Effector memory CD4-positive, alpha-beta T cell (primary cell): ENCODE measurements at places on chromosomes 3 and 15.

GRCh38 chr3:117916839-117917238, 1117.8 kb downstream of the IGSF11 start:
- no peak for DNase-seq

GRCh38 chr3:147616998-147617619, 207.9 kb downstream of the ZIC1 start:
- no peak for DNase-seq

DNA sequence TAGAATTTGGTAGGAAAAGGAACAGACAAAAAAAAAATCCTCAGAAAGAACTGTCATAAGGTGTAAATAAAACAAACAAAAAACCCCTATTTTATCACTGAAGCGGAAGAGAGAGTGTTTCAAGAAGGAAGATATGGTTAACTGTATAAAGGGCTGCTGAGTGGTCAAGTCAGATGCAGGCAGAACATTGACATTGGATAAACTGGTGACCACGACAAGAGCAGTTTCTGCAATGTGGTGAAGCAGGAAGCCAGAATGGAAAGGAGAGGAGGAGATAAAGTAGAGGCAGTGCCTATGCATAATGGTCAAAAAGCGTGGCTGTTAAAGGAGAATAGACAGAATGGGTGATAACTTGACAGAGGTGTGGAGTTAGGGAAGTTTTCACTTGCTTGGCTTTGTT, 75.3 kb downstream of the CYP19A1 start:
- no peak for DNase-seq

GRCh38 chr3:31079689-31080088, 185.2 kb upstream of the GADL1 start:
- DNase-seq: no peak

GRCh38 chr3:181940703-181941102, 229.0 kb downstream of the SOX2 start:
- DNase-seq: no peak

DNA sequence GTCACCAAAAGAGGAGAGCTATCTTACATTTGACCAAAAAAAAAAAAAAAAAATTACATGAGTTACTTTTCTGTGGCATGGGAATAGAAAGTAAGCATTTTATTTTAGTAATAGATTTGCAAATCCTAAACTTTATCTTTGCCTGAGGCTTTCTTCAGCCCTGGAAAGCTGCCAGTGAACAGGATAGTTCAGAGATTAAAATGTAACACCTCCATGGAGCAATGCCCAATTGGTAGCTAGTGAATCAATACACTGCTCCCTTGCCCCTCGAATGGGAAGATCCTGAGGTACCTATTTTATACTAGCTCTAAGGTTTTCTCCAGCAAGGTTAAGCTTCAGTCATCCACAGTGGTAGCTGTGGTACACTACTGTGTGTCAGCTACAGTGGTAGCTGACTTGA, 867.1 kb downstream of the NAALADL2 start:
- no peak for DNase-seq

DNA sequence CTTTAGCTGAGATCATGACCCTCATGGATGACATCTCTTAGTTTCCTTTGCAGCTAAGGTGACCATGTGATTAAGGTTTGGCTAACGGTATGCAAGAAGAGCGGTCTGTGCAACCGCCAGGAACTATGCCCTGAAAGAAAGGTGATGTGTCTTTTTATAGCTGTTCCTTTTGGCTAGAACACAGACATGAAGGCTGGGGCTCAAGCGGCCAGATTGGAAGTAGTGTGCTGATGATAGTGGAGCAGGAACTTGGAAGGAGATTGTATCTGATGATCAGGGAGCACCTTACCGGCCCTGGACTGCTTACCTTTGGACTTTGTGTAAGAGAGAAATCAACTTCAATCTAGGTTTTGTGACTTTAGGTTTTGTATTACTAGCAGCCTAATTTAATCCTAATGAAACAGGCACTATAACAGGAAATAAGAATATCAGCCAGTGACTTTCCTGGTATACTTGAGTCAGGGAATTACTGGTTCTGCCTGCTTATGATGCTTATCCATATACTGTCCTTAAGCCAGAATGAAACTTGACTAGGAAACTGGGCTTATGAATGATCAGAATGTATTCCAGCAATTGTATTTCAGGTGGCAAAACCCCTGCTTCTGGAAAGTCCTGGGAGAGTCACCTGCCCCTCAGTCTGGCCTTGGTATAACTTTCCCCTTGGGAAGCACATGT, 164.3 kb upstream of the LRIG1 start:
- no peak for DNase-seq

- no peak for DNase-seq
These were observed 14.2 kb upstream of the IQSEC1 start for GRCh38 chr3:13087320-13087990.

DNA sequence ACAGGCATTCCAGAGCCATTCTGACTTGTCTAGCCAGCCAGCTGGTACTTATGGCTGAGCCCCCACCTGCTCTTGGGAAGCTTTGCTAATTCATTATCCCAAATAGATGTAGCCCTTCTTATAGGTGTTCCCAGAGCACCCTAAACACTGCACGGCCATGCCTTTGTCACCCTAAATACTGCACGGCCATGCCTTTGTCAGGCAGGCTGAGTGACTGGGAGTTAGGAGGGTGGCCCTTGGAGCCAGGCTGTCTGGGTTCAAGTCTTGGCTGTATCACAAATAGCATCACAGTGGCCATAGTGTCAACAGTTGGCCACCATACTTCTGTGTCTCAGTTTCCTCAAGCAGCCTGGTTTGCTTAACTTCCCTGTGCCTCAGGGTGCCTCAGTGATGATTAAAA, 292.3 kb downstream of the ADAMTS17 start:
- DNase-seq: no peak

GRCh38 chr3:30895329-30895728, 868 bp upstream of the GADL1 start:
- no peak for DNase-seq

GRCh38 chr3:172189987-172190603, 150.7 kb downstream of the FNDC3B start:
- DNase-seq: no peak

- no peak for DNase-seq
These were observed 137.9 kb downstream of the NEO1 start for GRCh38 chr15:73190189-73190601.

GRCh38 chr15:60804986-60805949, 326.3 kb upstream of the ICE2 start:
- no peak for DNase-seq

DNA sequence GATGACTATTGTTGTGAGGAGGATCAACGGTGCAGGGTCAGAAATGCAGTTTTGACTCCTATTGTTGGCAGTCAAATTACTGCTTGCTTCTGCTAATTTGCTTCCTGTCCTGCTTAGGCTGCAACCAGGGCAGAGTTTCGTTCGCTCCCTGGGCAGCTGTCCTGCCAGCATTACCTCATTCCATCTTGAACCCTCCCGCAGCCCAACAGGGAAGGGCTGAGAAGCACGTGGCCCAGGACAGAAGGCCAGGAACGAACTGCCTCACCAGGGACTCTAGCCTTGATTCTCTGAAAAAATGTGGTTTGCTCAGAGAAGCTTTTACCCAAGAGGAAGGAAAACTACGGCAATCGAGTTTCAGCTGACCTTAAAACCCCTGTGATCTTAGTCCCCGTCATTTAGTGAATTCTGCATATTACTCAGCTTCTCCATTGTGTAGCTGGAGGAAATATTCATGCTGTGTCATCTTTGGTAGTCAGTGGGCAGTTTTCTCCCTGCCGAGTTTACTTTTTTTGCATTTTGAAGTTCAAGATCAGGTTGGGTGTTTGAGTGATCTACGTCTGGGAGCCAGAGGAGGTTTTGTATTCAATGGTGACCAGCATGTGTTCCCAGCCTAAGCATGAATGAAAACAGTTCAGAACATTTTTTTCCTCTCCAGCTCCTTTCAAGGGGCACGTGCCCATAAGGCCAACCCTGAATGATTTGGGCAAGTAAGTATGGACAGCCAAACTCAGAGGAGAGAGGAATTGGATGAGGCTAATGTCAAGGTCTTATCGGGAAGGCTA, 23.0 kb downstream of the TLNRD1 start:
- no peak for DNase-seq

DNA sequence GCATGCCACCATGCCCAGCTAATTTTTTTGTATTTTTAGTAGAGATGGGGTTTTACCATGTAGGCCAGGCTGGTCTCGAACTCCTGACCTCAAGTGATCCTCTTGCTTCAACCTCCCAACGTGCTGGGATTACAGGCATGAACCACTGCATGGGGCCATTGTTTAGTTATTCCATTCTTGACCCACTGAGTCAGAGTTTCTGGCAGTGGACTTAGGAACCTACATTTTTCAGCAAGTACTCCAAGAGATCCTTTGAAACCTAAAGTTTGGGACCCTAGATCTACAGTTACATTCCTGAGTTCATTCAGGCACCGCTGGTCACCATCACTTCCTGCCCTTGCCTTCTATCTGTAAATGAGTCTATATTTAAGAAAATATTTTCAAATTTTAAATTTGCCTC, 1.4 kb upstream of the TNFSF10 start:
- DNase-seq: no peak

DNA sequence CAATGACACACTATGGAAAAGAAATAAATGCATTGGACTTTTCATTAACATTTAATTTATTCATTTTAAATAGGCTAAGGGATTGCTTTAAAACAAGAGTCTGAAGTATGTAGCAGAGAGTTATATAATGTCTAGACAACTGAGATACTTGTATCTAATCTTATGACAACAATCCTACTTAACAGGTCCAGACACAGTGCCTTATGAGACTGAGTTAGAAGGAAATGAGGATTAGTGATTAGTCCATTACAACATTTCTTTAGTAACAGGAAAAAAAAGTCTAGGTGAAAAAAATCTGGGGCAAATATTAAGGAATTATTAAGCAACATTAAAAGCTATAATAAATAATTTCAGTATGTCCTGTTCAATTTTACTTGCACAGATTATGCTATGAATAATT, 140.6 kb downstream of the MEIS2 start:
- DNase-seq: no peak

DNA sequence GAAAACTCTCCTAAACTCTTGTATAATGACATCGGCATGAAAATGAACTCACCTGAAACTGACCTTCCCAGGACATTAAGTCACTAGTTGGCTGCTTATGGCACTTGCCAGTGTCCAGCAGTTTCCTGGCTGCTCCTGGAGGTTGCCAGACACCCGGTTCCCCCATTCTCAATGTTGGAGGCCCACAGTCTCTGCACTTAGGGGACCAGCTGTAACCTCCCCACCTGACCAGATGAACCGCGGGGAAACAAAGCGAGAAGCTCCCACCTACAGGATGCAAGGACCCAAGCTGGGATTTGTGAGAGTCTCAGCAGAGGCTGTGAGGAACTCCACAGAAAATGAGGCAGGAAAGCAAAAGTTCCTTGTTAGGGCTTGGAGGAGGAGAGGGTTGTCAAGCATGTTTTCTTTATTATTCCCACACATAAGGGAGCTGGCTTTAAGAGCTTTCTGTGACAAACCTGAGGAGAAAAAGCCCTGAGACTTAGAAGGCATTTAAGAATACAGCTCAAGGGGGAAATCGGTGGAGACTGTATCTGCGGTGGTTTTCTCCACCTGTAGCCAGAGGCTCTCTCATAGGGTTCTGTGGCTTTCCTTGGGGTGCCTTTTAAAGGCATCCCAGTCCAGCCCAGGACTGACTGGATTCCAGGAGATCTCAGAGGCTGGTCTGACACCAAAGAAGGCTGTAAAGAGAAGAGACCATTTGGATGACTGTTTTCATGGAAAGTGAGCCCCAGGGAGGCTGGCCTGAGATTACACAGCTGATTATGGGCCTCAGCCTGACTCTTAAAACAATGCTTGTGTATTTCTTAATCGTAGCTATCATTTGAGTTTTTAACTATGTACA, 4.6 kb downstream of the TPM1 start:
- DNase-seq: no peak

GRCh38 chr15:37921527-37922385, 12.7 kb upstream of the TMCO5A start:
- DNase-seq: no peak

- no peak for DNase-seq
These were observed 22.5 kb downstream of the ALS2CL start for GRCh38 chr3:46670891-46671427.

- no peak for DNase-seq
These were observed 392.2 kb upstream of the CFAP20DC start for GRCh38 chr3:59442046-59442445.

DNA sequence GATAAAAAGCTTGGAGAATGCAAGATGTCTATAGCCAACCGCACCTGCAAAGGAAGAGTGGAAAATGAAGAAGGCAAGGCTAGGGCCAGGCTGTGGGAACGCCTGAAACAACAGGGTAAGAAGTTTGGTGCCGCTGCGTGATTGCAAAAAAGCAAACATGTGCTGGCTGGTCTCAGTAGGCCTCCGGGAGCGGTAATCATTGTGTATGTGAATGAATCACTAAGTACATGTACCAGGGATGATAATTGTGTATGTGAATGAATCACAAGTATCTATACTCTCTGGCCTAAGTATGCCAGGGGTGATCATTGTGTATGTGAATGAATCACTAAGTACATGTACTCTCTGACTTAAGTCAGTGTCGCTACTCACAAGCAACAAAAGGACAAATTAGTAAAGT, 40.3 kb upstream of the PARL start:
- no peak for DNase-seq

DNA sequence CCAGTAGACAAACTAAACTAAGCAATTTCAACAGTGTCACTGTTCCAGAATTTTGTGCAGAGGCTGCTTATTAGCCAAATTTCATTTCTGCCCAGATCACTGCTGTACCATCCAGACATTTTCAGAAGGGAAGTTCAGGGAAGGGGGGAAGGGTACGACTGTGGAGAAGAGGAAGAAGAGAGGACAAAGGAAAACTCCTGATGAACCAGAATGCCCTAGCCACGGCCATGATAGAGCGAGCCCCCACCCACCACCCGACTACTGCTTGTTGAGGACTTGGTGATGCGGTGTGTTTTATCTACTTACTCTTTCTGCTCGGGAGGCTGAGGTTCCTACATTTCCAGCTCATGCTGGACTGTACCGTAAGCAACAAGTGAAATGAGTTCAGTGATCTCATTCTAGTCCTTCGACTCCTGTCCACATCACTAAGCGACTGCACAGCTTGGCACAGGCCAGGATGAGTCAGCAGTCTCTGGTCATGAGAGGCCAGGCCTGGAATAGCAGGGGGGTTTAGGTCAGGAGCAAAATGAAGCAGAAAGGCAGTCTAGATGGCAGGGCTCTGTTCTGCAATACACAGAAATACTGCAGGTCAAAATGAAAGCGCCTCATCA, 330.8 kb downstream of the TIGIT start:
- no peak for DNase-seq

GRCh38 chr3:178405531-178405930, 130.7 kb upstream of the KCNMB2 start:
- DNase-seq: no peak

DNA sequence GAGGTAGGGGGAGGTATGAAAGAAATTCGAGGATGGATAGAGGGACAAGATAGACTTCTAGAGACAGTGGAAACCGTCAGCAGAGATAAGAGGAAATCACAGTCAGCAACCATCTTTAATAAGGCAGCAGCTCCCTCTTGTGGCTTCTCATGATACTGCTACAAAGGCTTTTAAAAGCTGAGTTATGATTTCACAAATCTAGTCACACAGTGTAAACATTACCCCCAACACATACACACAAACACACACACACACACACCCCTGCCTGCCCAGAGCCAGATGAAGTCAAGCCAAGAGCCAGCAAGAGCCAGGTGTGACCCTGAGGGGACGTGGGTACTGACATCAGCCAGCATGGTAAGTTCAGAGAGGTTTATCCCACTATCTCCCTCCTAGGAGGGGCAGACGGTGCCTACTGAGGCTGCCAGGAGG, 18.9 kb upstream of the TGM5 start:
- DNase-seq: peak; percentile 44
